Cerebellar cortex (tissue), 1 donor: ENCODE measurements at places on chromosomes 13 and 19.
A peak's percentile ranks its signal among the peaks of the same experiment; 100 is the strongest.

DNA sequence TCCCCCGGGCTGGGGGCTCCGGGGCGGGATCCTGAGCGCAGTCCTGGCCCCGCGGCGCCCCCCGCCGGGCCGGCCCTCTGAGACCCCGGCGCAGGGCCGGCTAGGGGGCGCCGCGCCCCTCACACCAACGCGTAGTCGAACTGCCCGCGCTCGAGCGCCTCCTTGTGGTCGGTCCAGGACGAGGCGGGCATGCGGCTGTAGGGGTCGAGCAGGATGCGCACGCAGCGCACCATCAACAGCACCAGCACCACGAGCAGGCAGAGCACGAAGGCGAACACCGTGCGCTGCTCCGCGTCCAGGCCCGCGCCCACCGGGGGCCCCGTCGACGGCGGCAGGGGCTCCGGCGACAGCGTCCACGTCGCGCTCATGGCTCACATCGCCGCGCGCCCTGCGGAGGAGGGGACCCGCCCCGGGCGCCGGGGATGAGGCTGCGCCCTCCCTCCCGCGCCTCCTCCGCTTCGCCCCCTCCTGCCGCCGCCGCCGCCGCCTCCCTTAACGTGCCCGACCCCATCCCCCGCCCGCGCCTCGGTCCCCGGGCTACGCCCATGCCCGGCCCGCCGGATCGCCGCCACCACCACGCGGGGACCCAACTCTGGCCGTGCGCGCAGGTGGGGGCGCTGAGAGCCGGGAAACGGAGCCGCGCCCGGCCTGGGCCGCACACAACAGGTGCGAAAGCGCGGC, 624 bp downstream of the CTXN1 start:
- peak; percentile 69 for DNase-seq

DNA sequence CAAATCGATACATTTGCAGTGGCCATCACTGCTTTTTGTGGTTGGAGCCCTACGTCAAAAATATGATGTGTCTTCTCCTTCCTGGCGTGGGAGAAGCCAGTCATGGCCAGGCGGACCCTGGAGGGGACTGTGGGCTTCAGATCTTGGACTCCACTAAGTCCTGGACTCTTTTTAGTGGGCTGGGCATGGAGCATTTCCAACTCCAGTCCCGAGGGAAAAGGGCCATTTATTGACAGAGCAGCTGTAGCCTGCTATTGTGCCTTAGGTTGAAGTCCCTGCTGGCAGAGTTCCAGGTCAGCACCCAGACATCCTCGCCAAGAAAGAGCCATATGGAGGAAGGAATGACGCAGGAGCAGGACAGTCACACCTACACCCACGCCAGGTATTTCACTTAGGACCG, 179.2 kb upstream of the ZNF507 start:
- DNase-seq, result no peak

- peak; percentile 13 for DNase-seq
Observed at GRCh38 chr19:41537789-41538188, 38.2 kb upstream of the CEACAM21 start.

- DNase-seq, result no peak
Observed at GRCh38 chr13:53839461-53839860, 810.8 kb downstream of the OLFM4 start.

- peak; percentile 56 for DNase-seq
Observed at GRCh38 chr19:29662278-29662603, 3.0 kb upstream of the PLEKHF1 start.

DNA sequence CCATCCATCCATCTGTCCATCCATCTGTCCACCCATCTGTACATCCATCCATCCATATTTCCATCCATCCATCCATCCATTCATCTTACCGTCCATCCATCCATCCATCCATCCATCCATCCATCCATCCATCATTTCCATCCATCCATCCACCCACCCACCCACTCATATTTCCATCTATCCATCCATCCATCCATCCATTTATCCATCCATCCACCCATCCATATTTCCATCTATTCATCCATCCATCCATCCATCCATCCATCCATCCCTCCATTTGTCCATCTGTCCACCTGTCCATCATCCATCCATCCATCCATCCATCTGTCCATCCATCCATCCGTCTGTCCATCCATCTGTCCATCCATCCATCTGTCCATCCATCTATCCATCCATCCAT, 20.3 kb upstream of the EMC10 start:
- DNase-seq, result no peak
